ENCODE measurements at places on chromosomes 12 and 14. TPM values are rescaled to one million over a fixed set of nuclear protein-coding genes. Genes with fewer than 3 reads are reported as not detected.

DNA sequence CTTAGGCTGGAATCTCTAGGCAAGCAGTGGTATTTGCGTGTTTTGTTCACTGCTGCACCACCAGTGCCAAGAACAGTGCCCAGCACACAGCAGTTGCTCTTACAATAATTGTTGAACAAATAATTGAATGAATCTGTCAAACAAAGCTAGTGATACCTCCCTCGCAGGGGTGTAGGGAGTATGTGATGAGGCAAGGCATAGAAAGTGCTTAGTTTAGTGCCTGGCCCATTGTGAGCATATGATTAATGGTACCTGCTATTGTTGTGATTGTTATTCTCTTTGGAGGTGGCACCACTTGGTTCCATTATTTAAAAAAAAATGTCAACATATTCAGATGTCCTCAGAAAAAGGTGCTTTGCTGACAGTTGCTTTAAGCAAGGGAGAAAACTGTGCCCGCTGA lies 210.1 kb upstream of the TBX3 start:
- no peak for DNase-seq

GRCh38 chr12:47776471-47777143 lies 3.6 kb downstream of the SLC48A1 start:
- no peak for DNase-seq

DNA sequence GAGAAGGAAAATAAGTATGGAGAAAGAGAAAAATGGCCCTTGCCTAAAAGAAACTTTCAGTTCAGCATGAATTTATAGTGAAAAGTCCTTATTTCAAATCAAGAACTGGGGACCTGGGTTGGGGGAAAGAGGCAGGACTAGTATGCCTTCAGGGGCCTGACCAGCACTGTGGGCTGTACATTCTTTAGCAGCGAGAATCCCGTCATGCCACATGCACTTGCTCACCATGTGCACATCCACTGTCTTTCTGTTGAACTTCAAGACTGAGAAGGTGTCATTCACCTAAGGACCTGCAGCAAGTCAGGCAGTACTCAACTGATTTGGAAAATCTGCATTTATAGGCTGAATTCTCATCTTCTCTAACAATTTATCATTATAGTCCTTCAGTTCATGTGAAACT lies 50.2 kb downstream of the RAB35 start:
- no peak for DNase-seq

- DNase-seq: no peak
Observed at GRCh38 chr12:91123236-91123916, 12.1 kb upstream of the LUM start.

Gene SLC25A47
- not detected for total RNA-seq

All from H1 (cell line).